Vagina (tissue), 2 donors: ENCODE measurements at places on chromosomes 3 and 15. TPM values are rescaled to one million over a fixed set of nuclear protein-coding genes. Genes with fewer than 3 reads are reported as not detected.

DNA sequence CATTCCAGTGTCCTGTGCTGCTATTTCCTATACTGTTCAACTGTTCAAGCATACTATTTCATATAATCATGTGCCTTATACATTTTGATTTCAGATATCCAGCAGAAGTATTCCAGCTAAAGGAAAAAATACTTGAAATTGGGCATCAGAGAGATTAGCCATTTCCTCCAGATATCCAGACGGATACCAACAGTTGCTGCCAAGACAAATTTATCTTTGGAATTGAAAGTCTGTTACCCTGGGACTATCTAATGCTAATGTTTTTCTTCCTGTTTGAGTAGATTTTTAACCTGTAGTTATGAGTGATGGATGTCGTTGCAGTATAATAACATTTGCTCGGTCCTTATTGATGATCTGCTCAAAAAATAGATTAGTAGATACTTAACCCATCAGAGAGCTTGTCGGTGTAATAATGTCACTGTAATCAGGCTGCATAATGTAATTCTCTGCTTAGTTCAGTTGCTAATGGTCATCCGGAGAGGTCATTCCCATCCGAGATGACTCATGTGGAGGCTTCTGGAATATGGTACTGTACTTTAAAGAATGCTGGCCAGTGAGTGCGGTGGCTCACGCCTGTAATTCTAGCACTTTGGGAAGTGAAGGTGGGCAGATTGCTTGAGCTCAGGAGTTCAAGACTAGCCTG lies 51.5 kb downstream of the TIMP4 start:
- DNase-seq: no peak

GRCh38 chr3:17207979-17208378 lies 323.2 kb downstream of the PLCL2 start:
- DNase-seq: no peak

Gene PLSCR5
- not detected for total RNA-seq

Gene CASR
- total RNA-seq: not detected
